Mammary epithelial cell (primary cell): ENCODE measurements at places on chromosomes 1 and 21. TPM values are rescaled to one million over a fixed set of nuclear protein-coding genes. Genes with fewer than 3 reads are reported as not detected.

Gene OR2T11
- total RNA-seq, result not detected in 2 replicates

Gene TRMT13
- 11.0 TPM for total RNA-seq

Gene SLC25A34
- total RNA-seq, result 0.89 and 1.7 TPM in 2 replicates

DNA sequence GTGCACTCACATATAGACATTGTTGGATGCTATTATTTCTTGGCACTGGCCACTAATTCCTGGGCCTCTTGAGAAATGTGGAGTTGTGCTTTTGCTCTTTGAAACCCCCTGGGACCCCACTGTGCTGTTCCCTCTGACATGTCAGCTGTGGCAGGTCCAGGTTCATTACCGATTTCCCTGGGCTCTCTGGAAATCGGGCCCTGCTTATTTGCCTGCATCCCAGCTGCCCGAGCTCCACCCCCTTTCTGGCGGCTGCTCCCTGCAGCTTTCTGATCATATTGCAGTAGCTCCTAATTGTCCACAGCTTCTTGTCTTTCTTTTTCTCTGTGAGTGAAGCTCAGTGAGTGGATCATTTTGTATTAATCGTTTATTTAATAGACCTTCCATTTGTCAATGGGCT, 183.7 kb upstream of the FAM78B start:
- DNase-seq, result no peak

DNA sequence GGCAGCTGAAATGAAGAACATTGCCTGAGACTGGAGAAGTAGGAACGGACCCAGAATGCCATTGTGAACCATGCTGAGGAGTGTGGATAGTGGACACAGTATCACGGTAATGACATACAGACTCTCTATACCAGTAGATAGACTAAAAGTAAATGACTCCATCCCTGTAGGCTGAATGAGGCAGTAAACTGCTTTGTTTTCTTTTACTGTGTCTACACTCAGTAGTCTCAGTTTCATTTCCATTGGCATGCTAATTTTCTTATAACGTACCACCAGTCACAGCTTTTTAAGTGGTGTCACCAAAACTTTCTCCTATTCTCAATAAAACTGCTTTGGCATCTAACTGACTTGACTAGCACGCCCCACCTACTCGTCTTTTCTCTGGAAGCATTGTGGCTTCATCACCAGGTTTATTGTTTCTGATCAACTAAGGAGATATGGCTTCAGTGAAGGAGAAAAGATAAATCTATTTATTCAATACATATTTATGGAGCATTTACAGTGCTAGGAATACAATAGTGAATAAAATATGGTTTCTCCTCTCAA, 8.4 kb upstream of the ZNF697 start:
- no peak for DNase-seq

DNA sequence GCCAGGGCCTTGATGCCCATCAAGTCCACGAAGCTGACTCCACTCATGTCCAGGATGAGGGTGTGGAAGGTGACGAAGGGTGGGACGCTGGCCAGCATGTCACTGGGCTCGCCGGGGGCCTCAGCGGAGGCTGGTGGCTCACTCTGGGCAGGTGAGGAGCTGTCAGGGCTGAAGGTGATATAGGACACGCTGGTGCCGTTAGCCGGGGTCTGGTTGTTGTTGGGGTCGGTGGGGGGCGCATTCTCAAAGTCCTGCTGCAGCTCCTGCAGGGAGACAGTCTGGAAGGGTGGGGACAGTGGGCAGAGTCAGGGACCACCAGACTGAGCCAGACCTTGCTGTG, 21.7 kb downstream of the SLC26A9 start:
- DNase-seq, result no peak

DNA sequence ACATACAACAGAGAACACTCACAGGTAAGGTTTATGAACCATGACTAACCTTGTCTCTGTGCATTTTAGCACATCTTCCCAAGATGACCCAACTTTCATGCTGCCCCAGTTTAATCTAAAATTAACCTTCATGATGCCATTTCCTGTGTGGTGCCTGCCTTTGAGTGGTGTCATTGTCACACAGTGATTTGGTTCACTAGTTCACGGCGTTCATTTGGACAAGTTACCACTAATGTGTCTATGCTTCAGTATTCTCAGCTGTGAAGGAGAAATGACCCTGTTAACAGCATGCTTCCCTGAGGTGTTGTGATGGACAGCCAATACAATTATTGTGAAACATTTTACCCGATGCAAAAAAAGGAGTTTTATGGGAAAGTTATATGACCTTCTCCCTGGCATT, 693.1 kb downstream of the RWDD3 start:
- no peak for DNase-seq

- DNase-seq, result peak; percentile 67
These were observed 58.6 kb upstream of the ARHGAP29 start for GRCh38 chr1:94296018-94296417.

GRCh38 chr21:45297869-45298268, 10.2 kb upstream of the POFUT2 start:
- no peak for DNase-seq

- no peak for DNase-seq
These were observed 9.5 kb upstream of the TAS1R2 start for GRCh38 chr1:18868801-18869424.
